ENCODE measurements at places on chromosomes 7 and 10. TPM values are rescaled to one million over a fixed set of nuclear protein-coding genes. Genes with fewer than 3 reads are reported as not detected.

Gene IDI2
- not detected for total RNA-seq

Gene IGFBP1
- total RNA-seq = 29.5 TPM

Gene SPAG6
- not detected for total RNA-seq

Gene ITIH5
- 0.08 TPM for total RNA-seq

Gene YKT6
- 125 TPM for total RNA-seq

Gene TEX47
- not detected for total RNA-seq

Gene ELOVL3
- 0.22 TPM for total RNA-seq

Gene RAPGEF5
- total RNA-seq = 0.18 TPM

Gene TRIL
- total RNA-seq = not detected

Gene MSMB
- not detected for total RNA-seq

Gene HOXA10
- total RNA-seq = 8.6 TPM

Gene TDRD1
- total RNA-seq = not detected

Gene PFKFB3
- total RNA-seq = 200 TPM

Gene BTBD16
- total RNA-seq = 0.44 TPM

Gene FRAT1
- total RNA-seq = 1.8 TPM

Gene CLDN4
- 4.9 TPM for total RNA-seq

Measured in A549 treated with DMSO at 1 μM for 4 hours (cell line).